CD4-positive, alpha-beta T cell treated with Interferon alpha-2 for 1 hour (primary cell): ENCODE measurements at places on chromosomes 5 and 9.
A peak's percentile ranks its signal among the peaks of the same experiment; 100 is the strongest.

- DNase-seq = no peak
Measured at GRCh38 chr9:128389395-128390149, 18.4 kb downstream of the URM1 start.

- peak; percentile 52 for DNase-seq
Measured at GRCh38 chr9:126915281-126915816, 767 bp downstream of the RALGPS1 start.

DNA sequence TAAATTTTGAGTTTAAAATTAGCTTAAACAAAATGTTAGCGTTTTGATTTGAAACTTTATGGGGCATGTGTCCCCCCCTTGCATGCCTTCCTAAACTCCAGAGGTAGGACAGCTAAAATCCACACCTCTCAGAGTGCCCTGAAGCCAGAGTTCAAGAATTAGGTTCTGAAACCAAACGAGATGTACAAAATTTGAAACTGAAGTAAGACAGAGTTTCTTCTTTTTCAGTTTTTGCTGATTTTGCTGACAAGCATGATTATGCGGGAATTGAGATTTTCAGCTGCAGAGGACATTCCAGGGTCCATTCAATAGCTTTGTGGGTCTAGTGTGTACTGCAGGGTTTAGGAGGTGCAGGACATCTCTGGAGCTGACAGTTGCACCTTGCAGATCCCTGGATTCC lies 17.1 kb upstream of the LOX start:
- no peak for DNase-seq

GRCh38 chr9:72557549-72557948 lies 36.1 kb downstream of the TMC1 start:
- DNase-seq = no peak

DNA sequence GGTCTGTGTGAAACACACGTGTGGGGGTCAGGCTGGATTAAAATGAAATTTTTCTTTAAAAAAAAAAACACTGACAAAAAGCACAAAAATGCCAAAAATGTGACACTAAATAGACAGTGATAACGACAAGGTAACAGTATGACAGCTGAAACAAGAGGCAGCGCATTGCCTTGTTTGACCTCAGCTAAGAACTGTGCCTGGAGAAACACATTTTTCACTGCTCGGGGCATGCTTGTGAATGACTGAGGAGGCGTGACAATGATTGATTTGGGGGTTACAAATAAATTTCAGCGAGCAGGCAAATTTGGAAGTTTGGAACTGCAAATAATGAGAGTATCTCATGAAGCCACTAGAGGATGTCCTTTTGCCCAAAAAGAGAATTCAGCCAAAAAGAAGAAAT lies 44.2 kb upstream of the SPATA31C2 start:
- no peak for DNase-seq

DNA sequence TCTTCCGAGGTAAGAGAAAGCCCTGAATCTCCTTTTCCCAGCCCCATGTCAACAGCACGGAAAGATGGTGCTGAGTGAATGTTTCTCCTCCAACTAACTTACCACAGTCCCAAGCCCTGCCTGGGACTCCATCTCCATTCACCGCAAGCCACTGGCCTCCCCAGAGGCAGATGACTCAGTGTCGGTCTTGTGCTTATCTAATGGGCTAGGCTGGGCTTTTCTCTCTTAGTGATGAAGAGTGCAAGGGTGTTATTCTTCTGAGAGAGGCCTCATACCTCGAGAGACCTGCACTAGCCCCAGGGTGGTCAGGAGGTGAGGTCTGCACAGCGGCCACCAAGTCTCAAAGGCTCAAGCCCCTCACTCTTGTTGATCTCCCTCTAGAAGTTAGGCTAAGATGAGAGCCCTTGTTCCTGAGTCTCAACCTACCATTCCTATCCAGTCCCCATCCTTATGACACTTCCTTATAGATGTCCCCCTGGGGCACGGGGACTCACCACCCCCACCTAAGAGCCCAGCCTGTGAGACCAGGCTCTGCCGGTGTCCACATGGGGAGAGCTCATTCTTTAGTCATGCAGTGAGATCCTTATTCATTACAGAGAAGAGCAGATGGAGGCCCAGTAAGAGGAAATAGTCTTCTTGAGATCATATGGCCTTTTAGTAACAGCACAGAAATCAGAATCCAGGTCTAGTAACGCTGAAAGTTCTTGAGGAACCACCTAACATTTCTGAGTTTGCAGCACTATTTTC lies 127.0 kb downstream of the SAXO1 start:
- no peak for DNase-seq

DNA sequence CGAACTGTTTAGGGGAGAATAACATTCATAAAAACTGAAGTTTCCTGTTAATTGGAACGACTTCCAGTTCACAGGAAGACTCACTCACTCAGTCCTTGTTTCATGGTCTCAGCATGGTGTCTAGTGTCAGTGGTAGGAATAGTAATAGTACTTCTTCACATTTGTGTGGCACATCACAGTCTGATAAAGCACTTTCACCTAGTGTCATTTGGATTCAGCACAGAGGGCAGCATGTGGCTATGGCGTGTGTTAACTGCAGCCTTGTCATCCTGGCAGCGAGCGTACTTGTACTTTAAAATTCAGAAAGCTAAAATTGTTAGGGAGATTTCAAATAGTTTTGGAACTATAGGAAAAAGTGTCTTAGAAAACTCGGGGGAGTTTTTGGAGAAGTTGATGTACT lies 72.4 kb downstream of the VCAN start:
- DNase-seq = no peak

DNA sequence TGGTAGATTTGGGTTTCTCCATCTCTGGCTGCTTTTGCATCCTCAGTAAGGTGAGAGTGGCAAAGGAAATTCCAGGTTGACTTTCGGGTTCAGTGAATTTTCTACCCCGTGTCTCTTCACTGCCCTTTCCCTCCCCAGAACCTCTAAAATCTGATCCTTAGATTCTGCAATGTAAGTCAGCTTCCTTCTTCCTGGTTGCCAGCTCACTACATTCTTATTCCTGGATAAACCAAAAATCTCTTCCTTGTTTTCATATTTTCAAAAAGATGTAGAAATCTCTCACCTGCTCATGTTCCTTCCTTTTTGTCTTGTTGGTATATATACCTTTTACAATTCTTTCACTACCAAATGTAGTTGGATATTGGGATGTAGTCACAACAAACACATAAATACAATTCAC lies 145.8 kb downstream of the TMC1 start:
- DNase-seq = no peak

DNA sequence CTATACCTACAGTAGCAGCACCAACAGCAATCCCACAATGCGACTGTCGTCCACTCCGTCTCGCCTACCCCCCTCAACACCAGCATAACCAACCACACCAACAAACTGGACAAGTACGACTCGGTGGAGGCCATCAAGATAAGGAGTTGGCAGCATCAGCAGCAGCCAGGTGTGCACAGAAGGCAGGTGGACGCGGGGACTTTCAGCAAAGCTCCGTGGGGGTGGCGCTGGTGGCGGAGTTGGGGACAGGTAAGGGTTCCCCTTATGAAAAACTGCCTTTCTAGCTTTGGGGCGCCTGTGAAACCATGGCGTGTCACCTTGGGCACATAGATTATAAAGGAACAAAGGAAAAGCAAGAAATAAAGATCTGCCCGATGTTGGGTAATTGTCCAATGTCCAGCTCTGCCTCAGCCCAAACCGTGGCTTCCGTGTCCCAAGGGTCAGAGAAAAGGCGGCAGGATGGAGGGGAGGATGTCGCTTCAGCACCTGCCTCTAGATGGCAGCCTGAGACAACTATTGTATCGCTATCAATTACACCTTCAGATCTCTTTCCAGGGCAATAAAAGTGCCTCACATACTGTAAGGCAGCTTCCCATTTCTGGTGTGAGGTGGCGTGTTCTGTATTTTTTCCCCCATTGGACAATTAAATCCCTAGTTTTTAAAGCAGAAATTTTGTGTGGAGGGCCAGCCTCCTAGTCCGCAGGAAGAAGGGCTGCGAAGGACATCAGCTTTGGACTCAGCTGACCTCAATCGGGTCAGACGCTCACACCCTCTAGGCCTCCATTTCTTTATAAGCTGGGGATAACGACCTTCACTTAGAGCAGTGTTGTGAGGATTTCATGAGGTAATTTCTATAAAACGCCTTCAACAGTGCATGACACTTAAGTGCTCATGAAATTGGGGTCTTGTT lies 58.8 kb downstream of the MTRR start:
- no peak for DNase-seq

GRCh38 chr9:3180696-3181048 lies 336.8 kb upstream of the PUM3 start:
- no peak for DNase-seq

GRCh38 chr9:97990259-97990658 lies 7.1 kb downstream of the ANP32B start:
- DNase-seq = no peak

DNA sequence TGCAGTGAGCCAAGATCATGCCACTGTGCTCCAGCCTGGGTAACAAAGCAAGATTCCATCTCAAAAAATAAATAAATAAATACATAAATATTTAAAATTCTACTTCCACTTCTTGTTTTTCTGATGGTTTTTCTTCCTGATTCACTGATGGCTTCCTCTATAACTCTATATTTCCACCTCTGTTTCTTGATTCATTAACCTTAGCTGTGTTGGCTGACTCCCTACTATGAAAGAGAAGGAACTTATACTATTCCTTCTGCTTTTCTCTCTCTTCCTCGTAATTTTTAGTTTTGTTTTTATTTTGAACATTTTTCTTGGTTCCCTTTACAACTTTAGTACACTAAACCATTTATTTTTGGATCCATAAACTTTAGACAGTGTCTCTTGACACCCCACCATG lies 103.5 kb downstream of the MAMDC2 start:
- DNase-seq = no peak

- DNase-seq = peak; percentile 19
Measured at GRCh38 chr9:126877418-126877817, 17.0 kb downstream of the ZBTB34 start.

GRCh38 chr5:179880848-179881590 lies 22.4 kb upstream of the MRNIP start:
- DNase-seq = no peak

GRCh38 chr9:113526841-113527240 lies 63.3 kb downstream of the RGS3 start:
- no peak for DNase-seq

DNA sequence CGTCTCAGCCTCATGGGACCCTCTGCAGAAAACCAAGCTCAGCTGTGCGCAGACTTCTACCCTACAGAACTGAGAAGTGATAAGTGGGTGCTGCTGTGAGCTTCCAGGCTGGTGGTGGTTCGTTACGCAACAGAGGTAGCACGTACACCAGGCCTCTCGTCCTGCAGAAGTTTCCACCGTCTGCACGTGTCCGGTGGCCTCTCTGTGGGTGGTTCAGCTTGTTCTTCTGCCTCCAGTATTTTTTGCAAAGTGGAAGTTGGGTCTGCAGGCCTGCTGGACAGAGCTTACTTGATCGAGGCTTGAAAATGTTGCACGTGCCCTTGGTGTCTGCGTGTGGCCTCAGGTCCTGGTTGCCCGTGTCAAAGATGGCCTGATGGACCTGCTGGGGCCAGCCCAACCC lies 27.5 kb downstream of the KCNT1 start:
- no peak for DNase-seq

DNA sequence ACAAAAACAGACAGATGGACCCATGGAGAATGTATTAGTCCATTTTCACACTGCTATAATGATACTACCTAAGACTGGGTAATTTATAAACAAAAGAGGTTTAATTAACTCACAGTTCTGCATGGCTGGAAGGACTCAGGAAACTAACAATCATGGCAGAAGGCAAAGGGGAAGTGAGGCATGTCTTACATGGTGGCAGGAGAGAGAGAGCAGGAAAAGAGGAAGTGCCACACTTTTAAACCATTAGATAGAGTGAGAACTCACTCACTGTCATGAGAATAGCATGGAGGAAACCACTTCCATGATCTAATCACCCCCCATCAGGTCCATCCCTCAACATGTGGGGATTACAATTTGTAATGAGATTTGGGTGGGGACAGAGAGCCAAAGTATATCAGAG lies 808.9 kb downstream of the CDH12 start:
- DNase-seq = no peak

GRCh38 chr5:169538944-169539343 lies 44.6 kb upstream of the SPDL1 start:
- no peak for DNase-seq

DNA sequence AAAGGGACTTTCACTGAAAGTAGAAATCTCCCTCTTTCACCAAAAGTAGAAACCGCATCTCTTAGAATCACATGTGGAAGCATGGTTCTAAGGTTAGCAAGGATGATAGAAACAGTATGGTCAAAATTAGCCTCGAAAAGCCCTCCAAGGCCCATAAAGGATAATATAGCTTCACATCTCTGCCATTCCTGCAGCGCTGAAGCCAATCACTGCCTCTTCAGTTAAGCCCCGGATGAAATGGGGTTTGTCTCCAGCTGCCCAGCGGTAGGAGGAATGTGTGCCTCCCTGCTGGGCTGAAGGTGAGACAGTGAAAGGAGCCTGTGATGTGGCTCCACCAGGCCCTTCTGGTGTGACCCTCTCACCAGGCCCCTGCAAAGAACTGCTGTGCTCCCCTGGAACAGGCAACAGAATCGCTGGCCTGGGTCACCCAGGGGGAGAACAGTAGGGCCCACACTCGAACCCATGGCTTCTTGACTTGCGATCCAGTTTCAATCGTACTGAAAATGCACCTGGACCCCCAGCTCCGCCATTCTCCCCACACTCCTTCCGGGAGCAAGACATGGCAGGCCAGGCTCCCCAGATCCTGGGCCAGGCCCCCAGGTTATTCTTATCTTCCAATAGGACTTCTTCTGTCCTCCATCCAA lies 47.2 kb downstream of the CAMK2A start:
- DNase-seq = no peak

- DNase-seq = peak; percentile 24
Measured at GRCh38 chr9:99296291-99296951, 74.3 kb downstream of the SEC61B start.

- no peak for DNase-seq
Measured at GRCh38 chr9:134661791-134662142, 20.2 kb downstream of the COL5A1 start.
